Adrenal gland (tissue), 19 donors: ENCODE measurements at places on chromosomes 7 and 10.

- no peaks in the 10 kb centered on the region for H3K36me3 ChIP-seq
- no peaks in the 10 kb centered on the region for H3K4me1 ChIP-seq
- H3K27ac ChIP-seq: no peak overlapping the region
Observed at GRCh38 chr7:145327646-145328045, 491.8 kb upstream of the TPK1 start.

GRCh38 chr7:93178213-93178612 is 30.0 kb upstream of the SAMD9L start:
- H3K27me3 ChIP-seq: no peaks in the 10 kb centered on the region
- H3K4me1 ChIP-seq: no peaks in the 10 kb centered on the region
- DNase-seq: no peak
- no peak overlapping the region for H3K27ac ChIP-seq

GRCh38 chr7:45401155-45401554 is 173.0 kb upstream of the ADCY1 start:
- H3K27ac ChIP-seq: no peak overlapping the region
- DNase-seq: no peak
- no peaks in the 10 kb centered on the region for H3K4me1 ChIP-seq
- no peak overlapping the region for H3K4me3 ChIP-seq
- no peaks in the 10 kb centered on the region for H3K27me3 ChIP-seq

GRCh38 chr7:74178632-74179031 is 4.5 kb downstream of the EIF4H start:
- no peak for DNase-seq
- no peaks in the 10 kb centered on the region for H3K27me3 ChIP-seq
- no peak overlapping the region for H3K27ac ChIP-seq
- peaks cover 87% of the 10 kb centered on the region for H3K4me1 ChIP-seq

- H3K36me3 ChIP-seq: no peaks in the 10 kb centered on the region
- DNase-seq: peak; percentile 60
- no peak overlapping the region for H3K4me3 ChIP-seq
- H3K27me3 ChIP-seq: no peaks in the 10 kb centered on the region
- peaks cover 81% of the 10 kb centered on the region for H3K4me1 ChIP-seq
Observed at GRCh38 chr10:72334196-72334824, 20.4 kb downstream of the DNAJB12 start.

DNA sequence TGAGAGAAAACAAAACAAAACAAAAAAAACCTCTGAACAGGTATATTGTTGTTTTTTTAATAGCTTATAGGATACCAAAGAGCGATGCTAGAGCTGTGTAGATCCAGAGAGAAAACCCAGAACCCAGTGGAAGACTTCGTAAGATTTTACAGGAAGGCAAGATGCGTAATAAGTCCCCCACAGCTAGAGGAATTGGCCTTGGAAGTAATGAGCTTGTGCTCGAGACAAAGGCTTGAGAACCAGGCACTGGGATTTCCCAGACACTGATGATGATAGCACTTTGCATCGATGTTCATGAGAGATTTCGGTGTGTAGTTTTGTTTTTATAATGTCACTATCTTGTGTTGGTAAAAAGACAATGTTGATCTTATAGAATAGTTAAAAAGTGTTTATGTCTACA is 821.5 kb upstream of the IGFBP3 start:
- no peak overlapping the region for H3K27ac ChIP-seq
- DNase-seq: no peak
- no peaks in the 10 kb centered on the region for H3K4me1 ChIP-seq
- H3K4me3 ChIP-seq: no peak overlapping the region
